NCI-H82 (cell line): ENCODE measurements at places on chromosomes 7 and 10.

GRCh38 chr7:128948312-128948973 lies 10.7 kb downstream of the IRF5 start:
- no peak for DNase-seq

DNA sequence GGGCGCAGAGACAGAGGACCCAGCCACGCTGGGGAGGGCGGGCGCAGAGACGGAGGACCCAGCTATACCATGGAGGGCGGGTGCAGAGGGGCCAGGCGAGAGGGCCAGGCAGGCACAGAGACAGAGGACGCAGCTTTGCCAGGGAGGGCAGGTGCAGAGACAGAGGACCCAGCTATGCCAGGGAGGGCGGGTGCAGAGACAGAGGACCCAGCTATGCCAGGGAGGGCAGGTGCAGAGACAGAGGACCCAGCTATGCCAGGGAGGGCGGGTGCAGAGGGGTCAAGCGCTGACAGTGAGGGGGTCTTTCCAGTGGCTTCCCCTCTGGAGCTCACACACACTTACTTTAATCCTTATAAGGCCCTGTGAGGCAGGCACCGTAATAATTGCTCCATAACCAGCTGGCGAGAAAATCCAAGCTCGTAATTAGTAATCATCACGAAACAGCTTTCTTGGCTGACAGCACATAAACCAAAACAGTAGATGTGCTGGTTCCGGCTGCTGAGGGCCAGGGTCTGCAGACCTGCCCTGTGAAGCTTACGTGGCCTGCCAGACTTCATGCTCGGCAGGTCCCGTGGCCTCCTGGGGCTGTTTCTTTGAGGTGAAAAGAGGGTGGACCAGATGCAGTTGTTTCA lies 137.2 kb downstream of the VIPR2 start:
- DNase-seq = peak; percentile 18

DNA sequence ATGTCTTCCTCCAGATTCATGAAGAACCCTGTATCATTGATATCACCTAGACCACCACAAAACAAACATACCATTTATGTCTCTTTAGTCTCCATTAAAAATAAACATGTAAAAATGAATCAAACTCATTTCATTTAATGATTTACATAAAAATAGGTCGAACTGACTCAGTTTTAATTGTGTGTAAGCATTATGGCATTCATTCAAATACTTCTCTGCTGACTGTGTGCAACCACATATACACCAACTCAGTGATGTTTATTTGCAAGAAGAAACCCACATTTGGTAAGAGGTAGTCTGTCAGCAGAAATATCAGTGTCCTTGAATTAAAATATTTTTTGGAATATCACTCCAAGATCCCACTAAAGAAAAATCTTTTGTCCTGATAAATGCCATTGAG lies 30.5 kb downstream of the ABCB1 start:
- DNase-seq = no peak

GRCh38 chr7:28052933-28053332 lies 127.7 kb downstream of the JAZF1 start:
- peak; percentile 45 for DNase-seq

GRCh38 chr7:3917436-3917835 lies 616.4 kb downstream of the SDK1 start:
- no peak for DNase-seq

- no peak for DNase-seq
Observed at GRCh38 chr7:106862317-106863089, 2.6 kb upstream of the PIK3CG start.

- DNase-seq = no peak
Observed at GRCh38 chr7:105748701-105749100, 127.7 kb downstream of the ATXN7L1 start.

DNA sequence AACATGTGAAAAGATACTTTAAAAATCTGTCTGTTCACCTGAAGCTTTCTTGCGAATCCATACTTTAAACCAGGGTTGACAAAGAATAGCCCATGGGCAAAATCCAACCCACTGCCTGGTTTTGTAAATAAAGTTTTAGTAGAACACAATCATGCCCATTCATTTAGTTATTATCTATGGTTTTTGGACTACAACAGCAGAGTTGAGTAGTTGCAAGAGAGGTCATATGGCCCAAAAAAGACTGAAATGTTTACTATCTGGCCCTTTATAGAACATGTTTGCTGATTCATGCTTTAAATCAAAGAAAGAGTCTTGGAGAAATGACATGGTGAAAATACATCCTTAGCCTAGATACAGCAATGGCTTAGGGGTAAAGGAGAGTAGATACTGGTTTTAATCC lies 356.2 kb downstream of the RNLS start:
- no peak for DNase-seq

- DNase-seq = peak; percentile 3
Observed at GRCh38 chr10:7291487-7292270, 119.2 kb downstream of the SFMBT2 start.

GRCh38 chr10:13106387-13107045 lies 6.6 kb downstream of the OPTN start:
- no peak for DNase-seq

DNA sequence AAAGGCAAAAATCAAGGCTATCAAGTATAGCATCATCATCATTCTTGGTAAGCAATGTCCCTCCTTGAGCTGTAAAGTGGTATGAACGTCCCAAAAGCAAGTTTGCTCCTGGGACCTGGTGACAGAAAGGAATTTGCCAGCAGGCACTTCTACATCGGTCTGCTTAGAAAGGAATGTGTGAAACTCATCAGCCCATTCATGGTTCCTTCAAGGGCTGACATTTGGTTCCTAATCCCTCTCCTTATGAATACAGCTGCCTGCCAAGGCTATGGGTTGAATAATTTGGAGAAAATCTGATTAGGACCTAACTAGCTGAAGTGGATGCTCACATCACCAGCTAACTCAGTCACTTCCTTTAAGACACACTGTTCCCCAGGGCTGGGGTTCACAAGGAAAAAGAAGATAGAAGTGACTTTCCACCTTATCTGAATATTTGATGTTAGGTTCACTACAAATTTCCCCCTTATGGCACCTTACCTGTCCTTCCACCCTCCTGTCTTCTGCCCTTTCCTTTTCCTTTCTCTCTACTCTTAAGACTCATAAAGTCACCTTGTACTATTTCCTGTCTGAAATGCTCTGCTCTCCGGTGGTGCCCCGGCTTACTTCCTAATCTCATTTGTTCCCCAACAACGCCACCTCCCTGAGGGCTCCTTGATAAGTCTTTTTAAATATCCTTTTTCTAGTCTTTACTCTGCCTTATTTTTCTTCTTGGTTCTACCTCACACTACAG lies 187.1 kb downstream of the NPSR1 start:
- peak; percentile 84 for DNase-seq

DNA sequence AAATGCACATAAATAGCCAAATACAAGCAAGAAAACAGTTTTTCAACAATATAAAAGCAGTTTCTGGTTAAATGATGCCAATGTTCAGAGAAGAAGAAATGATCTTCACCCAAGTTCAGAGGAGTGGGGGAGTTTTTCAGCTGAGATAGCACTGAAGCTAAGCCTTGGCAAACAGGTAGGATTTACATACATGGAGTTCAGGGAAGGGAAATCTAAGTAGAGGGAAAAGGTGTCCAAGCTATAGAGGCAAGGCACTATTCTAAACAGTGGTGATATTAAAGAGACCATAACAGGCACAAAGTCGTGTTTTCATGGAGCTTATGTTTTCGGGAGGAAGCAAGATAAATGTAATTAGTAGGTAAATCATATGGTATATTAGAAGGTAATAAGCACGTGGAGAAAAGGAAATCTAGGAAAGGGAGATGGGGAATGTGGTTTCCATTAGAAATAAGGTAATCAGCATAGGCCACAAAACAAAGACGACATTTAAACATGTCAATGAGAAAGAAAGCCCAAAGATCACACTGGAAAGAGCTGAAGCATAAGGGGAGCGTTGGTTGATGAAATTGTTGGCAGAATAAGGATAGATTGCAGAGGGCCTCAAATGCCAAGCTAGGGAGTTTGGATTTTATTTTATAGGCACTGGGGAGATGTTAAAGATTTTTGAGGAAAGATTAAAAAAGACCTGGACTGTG lies 704.3 kb downstream of the MAGI2 start:
- DNase-seq = no peak
